ENCODE measurements at places on chromosomes 4 and X.

DNA sequence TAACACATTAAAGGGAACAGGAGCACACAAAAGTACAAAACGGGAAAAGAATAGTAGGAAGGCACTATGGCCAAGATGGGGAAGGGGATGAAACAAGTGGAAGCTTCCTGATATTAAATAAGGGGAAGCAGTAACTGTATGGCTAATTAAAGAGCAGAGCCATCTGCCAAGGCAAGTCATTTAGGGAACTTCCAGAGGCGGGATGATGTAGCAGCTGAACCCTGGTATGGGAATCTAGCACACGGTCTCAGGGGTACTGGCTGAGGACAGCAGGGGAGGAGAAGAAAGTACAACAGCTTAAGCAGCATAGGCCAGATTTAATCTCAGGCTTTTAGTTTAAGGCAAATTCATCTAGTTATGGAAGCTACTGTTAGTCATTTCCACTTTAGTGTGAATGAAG lies 59.1 kb downstream of the IGFBP7 start:
- no peak for DNase-seq

GRCh38 chr4:164933244-164933643 lies 44.2 kb downstream of the TRIM61 start:
- DNase-seq, result no peak

- DNase-seq, result no peak
Measured at GRCh38 chrX:40855411-40855810, 120.1 kb upstream of the MED14 start.

GRCh38 chrX:103211012-103211715 lies 3.7 kb upstream of the BEX4 start:
- peak; percentile 23 for DNase-seq

GRCh38 chr4:71553605-71554004 lies 214.8 kb downstream of the SLC4A4 start:
- DNase-seq, result peak; percentile 30

DNA sequence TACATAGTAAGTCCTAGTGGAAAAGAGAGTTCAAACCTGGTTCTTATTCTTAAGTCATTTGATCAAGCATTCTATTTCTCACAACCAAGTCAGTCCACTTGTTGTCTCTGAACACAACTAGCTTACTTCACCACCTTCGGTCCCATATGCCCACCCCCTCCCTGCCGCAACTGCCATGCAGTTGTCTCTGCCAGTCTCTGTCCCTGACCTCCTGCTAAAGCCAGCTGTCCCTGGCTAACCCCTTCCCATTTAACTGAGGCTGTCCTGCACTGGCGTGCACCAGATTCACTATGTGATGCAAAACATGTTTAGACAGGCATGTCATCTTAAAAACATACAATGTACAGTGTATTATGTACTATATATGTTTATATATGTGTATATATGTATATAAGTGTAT lies 12.7 kb downstream of the FRAS1 start:
- no peak for DNase-seq

DNA sequence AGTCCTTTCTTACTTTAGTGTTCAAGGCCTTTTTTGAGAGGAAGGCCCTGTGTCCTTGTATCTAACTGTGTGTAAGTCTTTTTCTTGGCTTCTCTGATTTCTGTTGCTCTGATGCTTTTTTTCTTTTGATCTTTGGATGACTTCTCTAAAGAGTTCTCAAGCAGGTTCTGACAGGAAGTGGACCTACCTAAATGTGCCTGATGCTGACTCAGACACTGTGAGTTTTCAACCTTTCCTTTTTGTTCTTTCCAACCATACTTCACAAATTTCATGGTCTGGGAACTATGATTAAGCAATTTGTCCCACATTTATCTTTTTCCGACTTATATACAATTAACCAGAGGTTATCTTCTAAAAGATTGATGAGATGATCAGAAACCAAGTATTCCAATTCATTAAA lies 96.5 kb downstream of the SYTL5 start:
- no peak for DNase-seq

DNA sequence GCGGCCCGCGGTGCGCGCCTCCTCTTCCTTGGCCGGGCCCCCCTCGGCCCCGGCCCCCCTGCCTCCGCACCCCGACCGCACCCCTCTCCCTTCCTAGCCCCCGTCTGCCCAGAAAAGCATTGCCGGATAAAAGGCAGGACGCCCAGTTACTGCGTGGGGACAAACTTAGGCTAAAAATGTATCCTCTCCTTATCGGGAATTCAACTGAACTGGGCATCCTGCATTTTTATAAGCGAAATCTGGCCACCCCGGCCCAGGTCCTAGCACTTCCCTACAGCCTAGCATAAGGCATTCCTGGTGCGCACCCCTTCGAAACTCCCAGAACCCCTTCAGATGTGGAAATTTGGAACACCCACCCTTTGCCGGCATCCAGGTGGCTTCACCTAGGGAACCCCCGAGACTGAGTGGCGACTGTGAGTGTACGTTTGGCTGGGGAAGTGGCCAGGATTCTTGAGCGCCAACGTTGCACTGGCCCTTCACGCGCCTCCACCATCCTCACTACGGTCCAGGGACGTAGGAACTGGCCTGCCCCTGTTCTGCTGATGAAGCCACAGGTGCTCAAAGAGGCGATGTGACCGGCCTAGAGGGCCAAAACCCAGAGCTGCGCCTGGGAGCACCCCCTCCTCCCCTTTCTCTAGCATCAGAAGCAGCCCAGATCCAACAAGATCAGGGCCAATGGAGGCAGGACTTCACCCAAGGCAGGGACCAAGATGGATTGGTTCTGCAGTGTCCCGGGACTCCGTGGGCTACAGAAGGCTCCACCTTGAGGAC lies 5.7 kb upstream of the RNF4 start:
- no peak for DNase-seq

DNA sequence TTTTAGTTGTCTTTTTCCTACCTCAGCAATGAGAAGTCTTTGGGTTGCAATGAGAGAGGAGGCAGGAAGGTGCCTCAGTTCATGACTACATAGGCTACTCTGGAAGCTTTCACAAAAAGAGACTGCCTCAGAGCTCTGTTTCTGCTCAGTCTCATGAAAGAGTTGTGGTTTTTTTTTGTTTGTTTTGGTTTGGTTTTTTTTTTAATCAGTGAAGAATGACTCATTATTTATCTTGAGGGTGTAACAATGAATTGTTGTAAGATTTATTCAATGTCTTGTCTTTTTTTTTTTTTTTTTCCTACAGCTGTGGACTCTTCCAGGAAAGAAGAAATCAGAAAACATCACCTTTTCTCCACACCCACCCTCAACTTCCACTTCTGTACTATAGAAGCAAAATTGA lies 67.5 kb upstream of the CXCL13 start:
- DNase-seq, result peak; percentile 25

- peak; percentile 65 for DNase-seq
Measured at GRCh38 chrX:129833153-129833990, 10.3 kb downstream of the ZDHHC9 start.

DNA sequence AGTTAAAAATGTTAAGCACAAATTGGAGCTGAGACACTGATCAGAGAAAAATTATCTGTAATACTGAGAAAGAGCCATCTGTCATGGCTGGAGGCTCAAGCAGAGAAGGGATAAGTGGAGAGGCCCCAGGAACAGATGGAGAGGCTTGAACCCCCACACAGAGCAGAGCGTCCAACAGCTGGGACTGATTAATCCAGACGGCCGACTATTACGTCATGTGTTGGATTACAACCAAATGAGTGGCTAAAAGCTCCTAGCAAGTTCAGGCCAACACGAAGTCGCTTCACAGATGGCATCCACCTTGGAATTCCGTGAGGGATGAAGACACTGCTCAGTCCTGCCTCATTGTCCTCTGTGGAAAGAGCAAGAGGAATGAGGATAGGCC lies 57.7 kb upstream of the ATXN3L start:
- peak; percentile 84 for DNase-seq

DNA sequence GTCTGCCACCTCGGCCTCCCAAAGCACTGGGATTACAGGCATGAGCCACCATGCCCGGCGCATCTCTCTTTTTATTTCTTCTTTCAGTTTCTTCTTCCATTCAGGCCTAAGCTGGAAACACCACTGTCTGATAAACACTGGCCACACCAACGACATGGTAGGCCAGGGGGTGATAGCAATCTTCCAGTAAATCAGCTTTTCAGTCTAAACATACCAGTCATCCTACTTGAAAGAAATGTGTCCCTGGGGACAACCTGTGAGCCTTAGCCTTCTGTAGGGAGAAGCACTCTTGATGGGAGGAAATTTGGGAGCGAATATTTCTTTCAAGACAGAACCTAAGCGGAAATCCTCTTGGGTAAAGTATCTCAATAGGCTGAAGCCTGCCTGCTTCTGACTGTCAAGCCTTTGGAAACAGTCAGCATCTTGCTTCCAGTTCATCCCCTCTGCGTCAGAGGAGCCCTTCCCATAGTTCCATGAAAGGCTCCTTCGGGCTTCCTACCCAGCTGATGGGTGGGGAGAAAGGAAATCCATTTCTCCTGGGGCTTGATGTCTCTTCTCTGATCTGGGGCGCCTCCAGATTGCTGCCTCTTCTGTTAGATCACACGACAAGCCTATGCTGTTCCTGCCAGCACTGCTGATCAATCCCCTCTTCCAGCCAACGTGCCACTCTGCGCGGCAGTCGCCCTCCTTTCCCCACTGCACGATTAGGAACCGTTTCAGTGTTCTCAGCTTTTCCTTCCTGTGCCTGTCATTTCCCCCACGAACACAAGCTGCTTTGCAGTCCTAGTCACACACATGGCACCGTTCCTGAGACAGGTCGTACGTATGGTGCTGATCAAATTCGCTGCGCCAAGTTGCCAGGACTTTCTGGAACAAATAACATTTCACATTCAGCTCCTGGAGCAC lies 49.5 kb upstream of the CBR4 start:
- DNase-seq, result no peak

GRCh38 chr4:1246111-1246881 lies 2.6 kb downstream of the CTBP1 start:
- DNase-seq, result no peak

DNA sequence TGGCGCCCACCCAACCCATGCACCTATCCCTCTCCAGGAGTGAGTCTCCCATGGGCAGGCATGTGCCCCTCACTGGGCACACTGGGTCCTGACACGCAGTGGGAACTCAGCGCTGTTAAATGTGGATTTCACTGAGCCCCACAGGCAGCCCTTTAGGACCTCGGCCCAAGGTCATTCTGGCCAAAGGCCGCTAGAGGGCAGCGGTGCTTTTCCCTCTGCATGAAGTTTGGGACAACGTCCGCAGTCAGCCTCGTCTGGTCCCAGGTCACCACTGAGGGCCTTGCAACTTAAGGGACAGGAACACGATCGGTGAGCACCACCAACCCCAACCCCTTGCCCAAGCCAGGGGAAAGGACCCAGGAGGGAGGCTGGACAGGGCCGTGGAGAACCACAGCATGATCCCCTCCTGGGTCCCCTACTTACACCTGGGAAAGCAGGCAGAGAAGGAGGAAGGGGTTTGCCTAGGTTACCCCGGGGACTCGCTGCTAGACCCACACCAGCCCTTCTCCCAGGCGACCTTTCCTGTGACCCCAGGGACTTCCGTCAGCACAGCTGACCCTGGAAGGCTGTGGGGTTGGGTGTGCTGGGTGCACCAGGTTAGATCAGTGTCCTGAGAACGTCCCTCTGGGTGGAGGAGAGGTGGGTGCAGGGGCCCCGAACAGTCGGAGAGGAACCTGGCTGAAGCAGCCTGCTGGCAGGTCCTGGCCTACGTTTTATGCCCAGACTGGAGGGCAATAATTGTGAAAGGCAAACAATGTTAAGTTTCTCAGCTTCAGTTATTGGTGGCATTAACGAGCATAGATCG lies 24.0 kb downstream of the CYTL1 start:
- peak; percentile 13 for DNase-seq

DNA sequence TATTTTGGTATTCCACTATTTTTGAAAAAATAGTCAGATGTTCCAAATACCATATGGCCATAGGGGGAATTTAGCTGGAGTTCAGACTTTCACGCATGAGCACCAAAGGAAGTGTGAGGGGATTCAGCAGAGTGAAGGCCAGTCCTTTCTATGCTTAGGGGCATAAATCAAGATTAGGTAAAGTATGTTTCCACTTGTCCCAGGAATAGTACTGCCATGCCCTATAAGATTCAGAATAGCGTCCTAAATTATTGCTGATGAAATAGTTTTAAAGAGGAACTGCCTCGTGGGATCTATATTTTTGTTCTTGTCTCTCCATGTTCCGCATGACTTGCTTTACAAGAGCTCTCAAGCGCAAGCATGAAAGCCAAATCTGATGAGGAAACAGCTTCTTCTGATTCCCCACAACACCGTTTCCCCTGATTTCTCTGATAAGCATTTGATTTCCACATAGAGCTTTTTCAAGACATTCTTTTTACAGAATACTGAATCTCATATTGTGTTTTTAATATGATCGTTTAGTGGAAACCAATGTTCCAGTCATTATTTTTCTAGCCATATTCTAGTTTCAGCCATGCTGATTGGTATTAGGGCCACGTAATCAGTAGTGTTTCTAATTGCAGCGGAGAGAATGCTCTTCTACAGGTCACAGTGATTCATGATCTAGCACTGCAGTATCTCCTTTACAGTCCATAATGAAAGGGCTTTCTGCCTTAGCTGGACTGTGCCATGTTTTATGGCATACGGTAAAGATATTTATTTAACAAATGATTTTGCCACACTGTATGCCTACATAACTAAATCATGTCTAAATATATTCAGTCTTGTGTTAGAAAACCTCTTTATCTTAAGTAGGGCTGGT lies 492.3 kb downstream of the CENPC start:
- DNase-seq, result no peak

- no peak for DNase-seq
Measured at GRCh38 chrX:107728371-107729099, 47.1 kb downstream of the TSC22D3 start.

GRCh38 chr4:98469771-98470170 lies 188.6 kb downstream of the TSPAN5 start:
- DNase-seq, result no peak

DNA sequence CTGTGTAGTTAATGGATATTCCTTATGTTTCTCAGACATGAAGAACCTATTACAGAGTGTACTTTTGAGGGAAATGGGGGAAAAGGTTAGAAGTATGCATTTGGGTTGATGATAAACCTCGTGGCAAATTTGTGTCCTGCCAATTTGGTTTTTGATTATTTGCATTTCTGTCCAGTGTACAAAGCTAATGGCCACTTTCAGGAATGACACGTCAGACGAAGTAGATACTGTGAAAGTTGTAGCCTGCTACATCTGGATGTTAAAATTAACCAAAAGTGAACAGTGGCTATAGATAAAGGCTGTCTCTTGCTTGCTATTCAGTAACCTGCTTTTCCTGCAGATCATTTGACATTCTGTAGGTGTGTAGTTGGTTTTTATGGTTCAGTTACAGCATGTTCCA lies 1.0 kb downstream of the PRDX4 start:
- no peak for DNase-seq

DNA sequence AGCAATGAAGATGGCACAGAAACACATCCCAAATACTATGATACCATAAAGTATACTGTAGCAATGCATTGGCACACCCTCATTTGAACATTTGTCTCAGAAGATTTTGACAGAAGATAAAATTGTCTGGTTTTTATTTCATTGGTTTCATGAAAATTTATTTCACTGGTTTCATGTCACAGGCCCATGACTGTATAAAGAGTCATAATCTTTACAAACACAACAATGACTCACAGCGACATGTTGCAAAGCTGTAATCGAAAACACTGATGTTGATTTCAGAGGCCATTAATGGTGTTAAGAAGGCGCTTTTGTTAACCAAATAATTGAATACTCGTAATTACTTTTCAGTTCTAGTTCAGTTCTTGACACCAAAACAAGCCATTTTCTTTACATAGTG lies 8.1 kb upstream of the DTHD1 start:
- no peak for DNase-seq

GRCh38 chr4:105092768-105093167 lies 53.9 kb upstream of the TET2 start:
- DNase-seq, result peak; percentile 21
